ENCODE measurements at places on chromosomes 4 and X. TPM values are rescaled to one million over a fixed set of nuclear protein-coding genes. Genes with fewer than 3 reads are reported as not detected.

DNA sequence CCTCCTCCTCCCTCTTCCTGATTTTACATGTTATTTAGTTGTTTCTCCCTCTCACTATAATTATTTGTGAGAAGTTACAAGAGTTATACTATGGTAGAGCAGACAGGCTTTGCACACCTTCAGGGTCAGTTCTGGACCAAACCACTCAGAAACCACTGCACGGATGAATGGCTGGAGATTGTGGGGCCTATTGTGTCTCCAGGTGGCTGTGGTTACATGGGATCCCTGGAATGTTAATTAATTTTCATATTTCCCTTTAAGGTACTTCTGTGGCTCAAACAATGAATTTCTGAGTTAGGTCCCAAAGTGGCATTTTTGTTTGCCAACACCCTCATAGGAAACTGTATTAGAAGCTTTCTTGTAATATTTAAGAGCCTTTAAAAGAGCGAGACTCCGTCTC is 151.9 kb downstream of the BMPR1B start:
- no peak for DNase-seq

- no peak for DNase-seq
These were observed 111.4 kb downstream of the TMEM164 start for GRCh38 chrX:110114260-110114776.

DNA sequence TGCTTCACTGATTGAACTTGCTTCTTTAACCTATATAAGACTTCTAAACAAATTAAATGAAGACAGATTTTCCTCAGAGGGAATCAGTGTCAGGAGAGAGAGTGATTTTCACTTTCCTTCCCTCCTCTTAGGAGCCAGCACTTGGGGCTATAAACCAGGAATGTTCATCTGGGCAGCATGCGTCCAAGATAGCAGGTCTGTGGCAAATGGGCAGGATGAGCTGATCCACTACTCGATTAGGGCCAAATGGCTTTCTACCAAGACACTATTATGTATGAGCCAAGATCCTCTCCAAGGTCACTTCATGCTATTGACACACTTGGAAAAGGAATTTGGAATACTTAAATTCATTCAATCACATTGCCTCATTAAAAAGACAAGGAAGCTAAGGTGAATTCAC is 203.9 kb upstream of the GRID2 start:
- no peak for DNase-seq

DNA sequence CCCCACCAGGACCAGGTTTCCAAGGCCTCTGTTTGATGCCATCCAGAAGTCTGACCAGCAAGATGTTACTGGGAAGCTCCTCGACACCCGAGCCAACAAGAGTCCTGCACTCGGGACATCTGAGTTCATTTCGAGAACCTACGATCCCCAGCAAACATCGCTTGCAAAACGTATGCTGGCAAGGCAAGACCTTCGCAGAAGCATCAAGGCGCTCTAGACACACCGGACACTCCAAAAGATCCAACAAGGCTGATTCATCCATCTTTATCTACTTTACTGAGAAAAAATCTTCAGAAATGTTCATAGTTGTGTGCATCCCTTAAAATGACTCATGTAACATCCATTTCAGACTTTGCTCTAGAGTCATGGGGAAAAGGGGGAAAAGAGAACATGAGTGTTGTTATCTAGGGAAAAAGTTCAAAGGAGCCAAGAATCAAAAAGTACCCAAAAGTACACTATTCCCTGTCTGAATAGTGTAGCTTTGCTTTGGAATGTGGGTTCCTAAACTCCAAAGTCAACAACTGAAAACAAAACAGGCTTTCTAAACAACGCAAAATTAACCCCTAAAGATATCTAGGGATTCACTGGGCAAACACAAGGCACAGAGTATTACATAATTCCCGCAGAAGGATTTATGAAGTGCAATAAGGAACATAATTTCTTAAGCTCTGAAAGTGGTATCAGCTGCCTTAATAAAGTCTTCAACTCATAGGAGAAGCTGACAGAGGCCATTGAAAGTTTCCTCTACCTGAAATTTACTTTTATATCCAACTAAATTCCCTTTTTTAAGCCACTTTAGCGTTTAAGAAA is 1.6 kb downstream of the SH3RF1 start:
- DNase-seq: no peak

GRCh38 chr4:107743532-107743931 is 23.5 kb upstream of the PAPSS1 start:
- no peak for DNase-seq

DNA sequence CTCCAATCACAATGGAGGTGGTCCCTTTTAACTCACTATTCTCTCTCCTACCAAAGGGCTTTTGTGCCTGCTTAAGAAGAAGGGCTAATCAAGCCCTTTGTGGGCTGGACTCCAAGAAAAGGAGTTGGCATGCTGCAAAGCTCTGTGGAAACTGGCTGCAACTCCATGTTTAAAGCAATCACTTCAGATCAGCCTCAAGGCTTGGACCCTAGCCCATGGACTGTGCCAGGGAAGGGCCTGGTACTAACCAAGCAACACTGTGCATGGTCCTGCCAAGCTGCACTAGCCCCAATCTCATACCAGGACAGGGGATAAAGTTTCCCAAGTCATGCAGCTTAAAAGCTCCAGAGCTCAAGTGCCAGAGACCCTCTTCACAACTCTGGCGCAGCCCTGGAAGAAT is 86.7 kb downstream of the ATP8A1 start:
- peak; percentile 80 for DNase-seq

GRCh38 chr4:173398779-173399415 is at the start of gene SCRG1:
TSS of gene SCRG1 (minus strand) at chr4:173399116. CDS start at chr4:173391414, 7,702 bp downstream.
- no peak for DNase-seq

- no peak for DNase-seq
These were observed 53.4 kb downstream of the MAMLD1 start for GRCh38 chrX:150416469-150416868.

- DNase-seq: no peak
These were observed 99.3 kb downstream of the TEX11 start for GRCh38 chrX:70808942-70809940.

- peak; percentile 13 for DNase-seq
These were observed 66.9 kb downstream of the PSAPL1 start for GRCh38 chr4:7367864-7368277.

GRCh38 chr4:152117054-152117453 is 356.2 kb upstream of the GATB start:
- no peak for DNase-seq

DNA sequence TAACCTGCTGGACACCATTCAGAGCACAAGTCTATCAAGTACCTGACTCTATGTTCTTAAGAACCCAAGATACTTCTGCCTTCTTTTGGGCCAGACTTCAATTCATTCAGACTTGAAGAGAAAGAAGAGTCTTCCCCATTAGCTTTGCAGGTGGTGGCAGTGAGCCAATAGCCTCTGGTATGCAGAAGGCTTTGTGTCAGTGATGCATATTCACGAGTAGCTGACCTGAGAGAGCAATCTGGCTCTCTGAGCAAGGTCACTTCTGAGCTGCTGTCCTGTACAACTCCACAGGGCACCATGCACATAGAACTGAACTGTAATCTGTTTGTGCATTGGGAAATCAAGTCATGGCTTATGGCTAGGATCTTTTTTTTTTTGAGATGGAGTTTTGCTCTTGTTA is 39.9 kb upstream of the SPINK2 start:
- no peak for DNase-seq

GRCh38 chr4:35503435-35503834 is 740.9 kb downstream of the ARAP2 start:
- no peak for DNase-seq

DNA sequence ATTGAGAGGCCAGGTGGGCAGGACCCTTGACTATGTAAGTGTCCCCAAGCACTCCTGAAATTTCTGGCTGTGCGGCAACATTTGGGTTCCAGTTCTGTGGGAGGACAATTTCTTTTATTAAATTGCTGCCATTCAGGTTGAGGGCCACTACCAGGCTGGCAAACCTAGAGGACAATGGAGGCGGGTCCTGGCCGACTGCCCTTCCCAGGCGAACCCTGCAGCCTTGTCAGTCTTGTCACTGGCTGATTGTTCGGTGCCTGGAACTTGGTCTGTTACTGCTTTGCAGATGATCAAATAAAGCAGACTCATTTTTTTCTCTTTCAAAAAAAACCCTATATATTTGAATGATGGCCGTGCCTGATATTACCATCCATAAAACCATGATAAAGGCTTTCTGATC is 6.6 kb upstream of the TMEM128 start:
- no peak for DNase-seq

DNA sequence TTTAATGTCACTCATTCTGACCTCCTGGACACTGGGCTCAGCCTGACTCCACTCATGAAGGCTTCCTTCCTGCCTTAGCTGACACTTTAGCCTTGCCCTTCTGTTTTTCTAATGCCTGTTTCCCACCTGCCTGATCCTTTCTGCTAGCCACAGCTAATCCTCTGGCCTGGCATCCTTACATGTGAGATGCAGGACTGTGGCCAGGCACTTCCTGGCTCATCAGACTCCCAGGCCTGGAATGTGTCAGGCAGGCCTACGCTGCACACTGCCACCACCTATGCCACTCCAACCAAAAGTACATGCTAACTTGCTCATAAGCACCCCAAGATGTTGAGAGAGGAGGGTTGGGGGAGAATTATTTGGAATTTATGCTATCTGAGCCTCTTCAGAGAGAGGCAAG is 138.8 kb upstream of the NALF2 start:
- no peak for DNase-seq

DNA sequence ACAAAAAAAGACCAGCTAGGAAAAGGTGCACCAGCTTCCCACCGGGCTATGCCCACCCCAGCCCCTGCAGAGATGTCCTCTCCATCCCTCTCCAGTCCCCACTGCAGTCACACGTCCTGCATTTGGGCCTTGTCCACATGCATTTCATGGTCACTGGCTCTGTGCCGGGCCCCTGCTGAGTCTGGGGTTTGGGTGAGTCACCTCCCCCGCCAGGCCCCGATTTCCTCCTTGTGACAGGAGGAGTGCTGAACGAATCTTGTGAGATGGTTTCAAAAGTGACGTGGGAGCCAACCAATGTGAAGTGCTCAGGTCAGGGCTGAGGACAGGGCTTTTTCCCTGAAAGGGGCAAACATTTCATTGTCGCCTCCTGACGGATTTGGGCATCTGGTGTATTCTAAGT is 7.1 kb downstream of the CPZ start:
- peak; percentile 53 for DNase-seq

MAP9 gene
- 7.3 TPM for total RNA-seq

HMGN5 gene
- total RNA-seq: 1.3 TPM

CLIC2 gene
- 17.0 TPM for total RNA-seq

GUCY1A1 gene
- total RNA-seq: 88.4 TPM

Data from Right ventricle myocardium inferior (tissue), 1 donor.